ENCODE measurements at places on chromosomes 1 and 21.
A peak's percentile ranks its signal among the peaks of the same experiment; 100 is the strongest.

- DNase-seq, result no peak
Observed at GRCh38 chr1:156591181-156591431, 470 bp upstream of the NAXE start.

DNA sequence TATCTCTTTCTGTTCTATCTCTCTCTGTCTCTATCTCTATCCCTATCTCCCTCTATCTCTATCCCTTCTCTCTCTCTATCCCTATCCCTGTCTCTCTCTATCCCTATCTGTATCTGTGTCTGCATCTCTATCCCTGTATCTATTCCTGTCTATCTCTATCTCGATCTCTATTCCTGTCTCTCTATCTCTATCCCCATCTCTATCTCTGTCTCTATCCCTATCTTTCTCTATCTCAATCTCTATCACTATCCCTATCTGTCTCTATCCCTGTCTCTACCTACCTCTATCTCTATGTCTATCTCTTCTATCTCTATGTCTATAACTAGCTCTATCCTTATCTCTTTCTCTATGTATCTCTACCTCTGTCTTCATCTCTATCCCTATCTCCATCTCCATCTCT is 141.4 kb upstream of the KCNJ6 start:
- no peak for DNase-seq

DNA sequence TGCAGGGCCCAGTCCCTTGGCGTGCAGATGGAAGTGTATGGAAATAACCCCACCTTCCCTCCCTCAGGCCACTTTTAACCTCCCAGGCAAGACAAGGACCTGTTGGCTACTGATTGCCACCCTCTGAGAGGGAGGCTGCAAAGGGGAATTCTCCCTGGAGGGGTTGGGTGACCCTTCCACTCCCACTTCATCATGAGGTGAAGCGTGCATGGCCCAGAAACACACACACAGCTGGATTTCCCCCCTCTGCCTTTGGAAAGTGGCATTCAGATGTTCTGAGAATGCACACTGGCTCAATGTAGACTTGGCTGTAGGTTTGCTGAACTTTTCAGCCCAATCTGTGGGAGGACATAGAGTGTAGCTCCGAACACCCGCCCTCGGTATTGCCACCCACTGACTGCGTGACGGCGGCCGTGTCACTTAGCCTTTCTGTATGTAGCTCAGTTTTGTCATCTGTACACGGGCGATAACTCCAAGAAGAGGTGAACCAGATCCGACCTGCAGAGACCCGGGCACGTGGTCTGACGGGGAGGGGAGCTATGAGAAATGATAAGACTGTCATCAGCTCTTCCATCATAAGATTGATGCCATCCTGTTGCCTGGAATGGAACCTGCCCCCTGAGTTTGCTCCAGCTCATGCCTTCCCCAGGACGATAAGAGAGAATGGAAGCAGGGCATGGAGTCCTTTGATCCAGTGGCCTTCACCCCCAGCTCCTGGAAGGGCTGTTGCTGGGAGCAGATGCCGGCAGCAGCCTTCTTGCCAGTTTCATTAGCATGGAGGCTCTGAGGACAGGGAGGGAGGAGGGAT is 19.3 kb downstream of the MIIP start:
- DNase-seq, result no peak

- DNase-seq, result no peak
Observed at GRCh38 chr1:201128476-201128875, 1.5 kb upstream of the ASCL5 start.

- no peak for DNase-seq
Observed at GRCh38 chr1:50349242-50349565, 74.0 kb downstream of the DMRTA2 start.

GRCh38 chr1:171298696-171299095 is 15.3 kb upstream of the FMO4 start:
- DNase-seq, result no peak

DNA sequence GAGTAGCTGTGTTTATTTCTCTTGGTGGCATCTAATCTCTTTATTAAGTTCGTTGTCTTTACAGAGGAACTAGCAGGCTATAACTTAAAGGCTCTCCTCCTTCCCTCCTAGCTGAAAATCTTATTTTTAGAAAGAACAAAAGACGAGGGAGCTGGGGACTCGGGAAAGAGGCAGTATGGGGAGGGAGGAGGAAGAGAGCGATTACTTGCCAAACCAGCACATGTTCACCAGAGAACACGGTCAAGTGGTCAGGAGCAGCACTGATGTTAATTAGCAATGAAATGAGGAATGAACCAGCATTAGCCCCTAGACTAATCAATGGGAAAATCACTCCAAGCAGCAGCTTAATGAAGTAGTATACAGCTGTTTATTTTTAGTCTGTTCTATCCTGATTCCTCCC is 171.3 kb upstream of the ESRRG start:
- DNase-seq, result no peak

GRCh38 chr21:46207920-46208591 is 20.5 kb downstream of the LSS start:
- DNase-seq, result no peak

- DNase-seq, result no peak
Observed at GRCh38 chr1:43587594-43587993, 56.9 kb downstream of the PTPRF start.

DNA sequence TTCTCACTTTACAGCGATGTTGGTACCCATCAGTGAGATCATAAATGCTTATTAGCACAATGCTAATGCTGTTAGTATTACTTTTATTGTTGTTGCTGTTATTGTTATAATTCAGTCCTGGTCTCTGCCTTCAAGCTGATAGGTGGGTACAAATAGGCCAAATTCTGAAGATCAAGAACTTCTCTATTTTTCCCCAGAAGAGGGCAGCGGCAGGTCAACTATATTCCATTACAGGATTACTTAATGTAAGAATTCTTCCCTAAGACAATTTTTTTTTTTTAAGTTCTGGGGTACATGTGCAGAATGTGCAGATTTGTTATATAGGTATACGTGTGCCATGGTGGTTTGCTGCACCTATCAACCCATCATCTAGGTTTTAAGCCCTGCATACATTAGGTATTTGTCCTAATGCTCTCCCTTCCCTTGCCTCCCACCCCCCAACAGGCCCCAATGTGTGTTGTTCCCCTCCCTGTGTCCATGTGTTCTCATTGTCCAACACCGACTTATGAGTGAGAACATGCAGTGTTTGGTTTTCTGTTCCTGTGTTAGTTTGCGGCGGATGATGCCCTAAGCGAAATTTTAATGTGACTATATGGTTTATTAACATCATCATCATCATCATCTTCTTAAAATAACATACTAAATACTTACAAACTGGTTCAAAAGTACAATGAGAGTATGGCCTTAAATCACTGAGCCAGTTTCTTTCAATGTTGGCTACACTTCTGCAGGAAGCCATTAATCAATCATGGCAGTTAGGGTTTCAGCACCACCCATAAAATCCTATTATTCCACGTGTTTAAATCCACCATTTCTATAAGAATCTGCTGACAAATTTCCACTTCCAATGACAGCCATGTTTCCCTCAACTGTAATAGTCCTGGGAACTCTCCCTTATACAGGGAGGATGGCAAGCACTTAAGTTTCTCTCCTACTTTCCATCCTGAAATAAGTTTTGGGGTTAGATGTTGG is 19.2 kb downstream of the SLC19A2 start:
- peak; percentile 27 for DNase-seq

GRCh38 chr1:103467100-103467499 is 58.4 kb upstream of the RNPC3 start:
- DNase-seq, result no peak

- no peak for DNase-seq
Observed at GRCh38 chr1:214633686-214634085, 30.7 kb downstream of the CENPF start.

GRCh38 chr1:68950036-68950435 is 453.2 kb upstream of the DEPDC1 start:
- no peak for DNase-seq

DNA sequence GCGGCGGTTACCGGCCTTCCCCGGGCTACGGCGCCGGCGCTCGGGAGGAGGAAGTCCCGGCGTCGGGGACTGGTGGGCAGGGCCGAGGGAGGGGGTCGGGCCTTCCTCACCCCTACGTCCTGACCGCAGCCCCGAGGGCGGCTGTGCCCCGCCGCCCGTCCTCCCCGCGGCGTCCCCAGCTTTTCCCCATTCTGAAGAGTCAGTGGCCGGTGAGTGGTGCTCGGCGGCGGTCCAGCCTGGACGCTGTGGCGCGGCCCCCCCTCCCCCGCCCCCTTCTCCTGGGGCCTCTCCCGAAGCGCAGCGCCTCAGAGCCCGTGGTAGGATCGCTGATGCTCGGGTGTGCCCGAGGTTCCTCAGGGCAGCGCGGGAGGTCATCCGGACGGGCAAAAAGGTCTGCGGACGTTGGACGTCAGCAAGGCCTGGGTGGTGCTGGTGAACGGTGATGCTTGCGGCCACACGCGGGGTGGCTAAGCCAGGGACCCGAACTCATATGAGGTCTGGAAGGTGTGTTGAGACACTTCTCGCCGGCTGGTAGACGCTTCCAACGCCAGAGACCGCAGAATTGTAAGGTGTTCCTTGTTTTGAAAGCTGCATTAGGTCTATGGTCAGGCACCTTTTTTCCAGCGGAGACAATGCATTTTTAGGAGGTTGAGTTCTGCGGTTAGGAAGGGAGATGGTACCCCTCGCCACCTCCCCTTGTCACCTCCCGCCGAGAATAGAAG is 725 bp downstream of the SLC25A33 start:
- peak; percentile 33 for DNase-seq

DNA sequence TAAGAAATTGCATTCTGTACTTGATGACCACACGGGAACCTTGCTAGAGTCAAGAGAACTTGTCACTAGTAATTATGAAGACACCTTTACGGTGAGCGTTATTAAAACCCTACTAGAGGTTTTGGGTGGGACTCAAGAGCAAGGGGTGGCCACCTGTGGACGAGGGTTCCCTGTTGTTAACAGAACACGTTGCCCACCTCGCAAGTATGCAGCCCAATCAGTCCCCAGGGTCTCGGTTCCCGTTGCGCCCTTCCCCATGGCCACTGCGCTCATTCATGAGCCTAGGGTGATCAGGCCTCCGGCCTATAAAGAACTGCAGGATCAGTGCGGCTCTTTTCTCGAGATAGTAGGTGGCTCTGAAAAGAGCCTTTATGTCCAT is 30.2 kb upstream of the RNF187 start:
- DNase-seq, result no peak

- no peak for DNase-seq
Observed at GRCh38 chr1:200428482-200429205, 18.8 kb upstream of the ZNF281 start.

DNA sequence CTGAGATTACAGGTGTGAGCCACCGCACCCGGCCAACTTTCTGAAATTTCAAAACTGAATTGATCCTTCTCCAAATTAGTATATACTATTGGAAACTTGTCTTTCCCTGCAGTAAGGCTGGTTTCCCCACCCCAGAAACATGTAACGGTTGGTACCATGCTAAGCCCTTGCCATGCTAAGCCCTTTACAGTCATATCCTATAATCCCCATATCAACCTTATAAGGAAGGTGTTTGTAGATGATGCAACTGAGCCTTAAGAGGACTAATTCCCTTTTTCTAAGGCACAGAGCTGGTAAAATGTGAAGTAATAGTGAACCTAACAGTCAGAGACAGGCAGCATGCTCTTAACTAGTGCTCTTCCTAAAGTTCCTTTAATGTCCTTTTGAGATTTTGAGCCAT is 413.7 kb downstream of the DISC1 start:
- DNase-seq, result no peak

DNA sequence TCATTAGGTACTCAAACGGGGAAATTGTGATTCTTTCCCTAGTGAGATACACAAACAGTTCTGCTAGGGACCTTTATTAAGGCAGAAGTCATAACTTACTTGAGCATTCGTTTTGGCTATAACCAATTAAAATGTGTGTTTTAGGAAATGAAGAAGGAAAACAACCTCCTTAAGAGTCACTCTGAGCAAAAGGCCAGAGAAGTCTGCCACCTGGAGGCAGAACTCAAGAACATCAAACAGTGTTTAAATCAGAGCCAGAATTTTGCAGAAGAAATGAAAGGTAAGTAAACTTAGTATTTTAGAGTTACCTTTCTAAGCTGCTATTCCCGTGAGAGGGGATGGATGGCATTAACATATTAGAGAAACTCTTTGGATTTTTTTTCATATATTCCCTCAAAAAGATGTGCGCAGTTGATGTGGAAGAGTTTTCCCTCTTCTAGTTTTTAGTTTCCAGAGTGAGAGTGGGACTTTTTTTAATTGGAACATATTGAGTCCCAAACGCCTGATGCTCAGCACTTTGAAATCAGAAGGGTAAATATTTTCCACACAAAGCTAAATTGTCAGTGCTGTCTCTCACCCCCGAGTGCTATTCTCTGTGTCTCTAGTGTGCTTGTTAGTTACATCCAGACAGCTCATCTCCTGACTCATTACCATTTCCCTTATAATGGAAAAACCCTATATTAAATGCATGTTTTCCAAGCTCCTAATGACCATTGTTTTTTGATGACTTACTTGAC is 34.9 kb downstream of the CENPF start:
- peak; percentile 50 for DNase-seq

GRCh38 chr21:33684068-33684467 is 41.8 kb downstream of the ITSN1 start:
- DNase-seq, result no peak

GRCh38 chr21:35818597-35818996 is 241.7 kb downstream of the SETD4 start:
- DNase-seq, result no peak

DNA sequence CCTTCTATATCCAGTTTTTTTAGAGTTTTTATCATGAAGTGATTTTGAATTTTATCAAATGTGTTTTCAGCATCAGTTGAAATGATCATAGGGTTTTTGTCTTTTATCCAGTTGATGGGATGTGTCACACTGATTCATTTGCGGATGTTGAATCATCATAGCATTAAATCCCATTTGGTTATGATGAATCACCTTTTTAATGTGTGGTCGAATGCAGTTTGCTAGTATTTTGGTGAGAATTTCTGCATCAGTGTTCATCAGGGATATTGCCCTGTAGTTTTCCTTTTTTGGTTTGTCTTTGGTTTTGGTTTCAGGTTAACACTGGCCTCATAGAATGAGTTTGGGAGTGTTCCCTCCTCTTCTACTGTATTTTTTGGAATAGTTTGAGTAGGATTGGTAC is 80.3 kb downstream of the DIRAS3 start:
- DNase-seq, result peak; percentile 74

GRCh38 chr1:55061706-55062321 is 22.5 kb downstream of the PCSK9 start:
- no peak for DNase-seq

DNA sequence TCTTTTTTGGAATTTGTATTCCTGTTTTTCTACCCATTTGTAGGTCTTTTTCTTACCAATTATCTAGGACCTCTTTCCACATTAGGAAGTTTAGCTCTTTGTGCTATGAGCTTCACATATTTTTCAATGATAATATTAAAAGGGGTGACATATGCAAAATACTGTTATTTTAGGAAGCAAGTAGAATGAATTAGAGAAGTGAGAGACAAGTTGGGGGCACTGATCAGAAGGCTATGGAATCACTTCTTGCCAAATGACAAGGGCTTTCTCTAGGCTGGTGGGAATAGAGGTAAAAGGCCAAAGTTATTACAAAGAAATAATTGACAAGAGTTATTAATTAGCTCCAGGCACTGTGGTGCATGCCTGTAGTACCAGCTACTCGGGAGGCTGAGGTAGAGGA is 4.3 kb upstream of the BCAR3 start:
- DNase-seq, result no peak

DNA sequence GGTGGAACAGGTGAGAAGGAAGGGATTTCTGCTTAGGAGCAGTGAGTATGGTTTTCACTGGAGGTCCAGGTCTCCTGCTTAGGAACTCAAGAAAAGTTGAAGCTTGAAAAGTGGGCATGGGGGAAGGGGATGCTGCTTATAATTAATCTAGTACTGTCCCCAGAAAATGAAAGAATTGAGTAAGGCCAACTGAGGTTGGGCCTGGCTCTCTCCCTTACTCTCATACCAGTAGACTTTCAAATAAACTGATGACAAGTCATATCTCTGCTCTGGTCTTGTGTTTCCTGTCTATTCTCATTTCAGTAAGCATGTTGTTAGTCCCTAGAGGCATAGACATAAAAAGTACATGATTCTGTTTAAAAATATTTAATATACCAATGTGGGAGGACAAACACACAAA is 26.4 kb downstream of the CD48 start:
- DNase-seq, result no peak

Data from kidney capillary endothelial cell (primary cell).